T-helper 22 cell (primary cell): ENCODE measurements at places on chromosomes 7 and 10.

DNA sequence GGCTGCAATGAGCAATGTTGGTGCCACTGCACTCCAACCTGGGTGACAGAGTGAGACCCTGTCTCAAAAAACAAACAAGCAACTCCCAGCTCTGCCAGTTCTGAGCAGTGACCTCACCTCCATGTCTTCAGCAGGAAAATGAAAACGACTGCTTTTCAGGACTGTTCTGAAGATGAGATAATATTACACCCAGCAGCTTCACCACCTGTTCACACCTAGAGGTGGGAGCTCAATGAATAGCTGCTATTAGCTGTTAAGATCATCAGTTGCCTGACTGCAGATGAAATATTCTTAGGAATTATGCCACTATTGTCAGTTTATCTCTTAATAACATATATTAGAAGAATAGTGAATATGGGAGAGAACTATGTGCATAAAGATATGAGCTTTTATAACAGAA, 48.4 kb upstream of the CYTH3 start:
- DNase-seq = no peak

DNA sequence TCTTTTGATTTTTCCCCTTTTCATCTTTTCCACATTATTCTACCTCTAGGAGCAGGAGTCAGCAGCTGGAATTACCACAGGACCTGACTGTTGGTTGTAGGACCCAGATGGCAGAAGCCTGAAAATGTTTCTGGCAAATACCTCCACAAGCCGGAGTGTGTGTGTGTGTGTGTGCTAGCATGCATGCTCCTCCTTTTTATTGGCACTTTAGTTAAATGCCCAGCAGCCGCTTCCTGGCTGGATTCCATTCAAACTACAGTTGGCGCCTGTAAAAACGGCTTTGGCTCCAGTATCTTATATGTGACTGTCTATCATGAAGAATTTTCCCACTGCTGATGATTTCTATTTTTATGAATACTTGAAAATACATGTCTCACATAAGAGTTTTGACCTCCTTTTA, 319.7 kb upstream of the SP4 start:
- no peak for DNase-seq

DNA sequence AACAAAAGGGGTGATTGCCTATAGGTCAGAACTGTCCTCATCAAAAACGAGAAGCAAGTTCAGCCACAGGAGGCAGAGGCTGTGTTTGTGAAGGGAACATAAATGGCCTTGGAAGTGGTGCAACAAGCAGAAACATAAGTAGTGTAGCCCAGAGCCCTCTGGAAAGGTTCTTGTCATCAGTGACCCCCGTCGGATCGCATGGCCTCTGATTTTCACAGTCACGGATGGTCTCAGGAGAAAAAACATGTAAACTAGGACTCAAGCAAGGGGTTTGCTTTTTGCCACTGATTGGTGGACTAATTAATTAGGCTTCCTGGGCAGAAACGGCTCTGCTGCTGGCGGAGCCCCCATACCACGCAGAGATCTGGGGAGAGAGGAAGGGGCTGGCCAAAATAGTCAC, 496.5 kb upstream of the MKI67 start:
- DNase-seq = no peak

DNA sequence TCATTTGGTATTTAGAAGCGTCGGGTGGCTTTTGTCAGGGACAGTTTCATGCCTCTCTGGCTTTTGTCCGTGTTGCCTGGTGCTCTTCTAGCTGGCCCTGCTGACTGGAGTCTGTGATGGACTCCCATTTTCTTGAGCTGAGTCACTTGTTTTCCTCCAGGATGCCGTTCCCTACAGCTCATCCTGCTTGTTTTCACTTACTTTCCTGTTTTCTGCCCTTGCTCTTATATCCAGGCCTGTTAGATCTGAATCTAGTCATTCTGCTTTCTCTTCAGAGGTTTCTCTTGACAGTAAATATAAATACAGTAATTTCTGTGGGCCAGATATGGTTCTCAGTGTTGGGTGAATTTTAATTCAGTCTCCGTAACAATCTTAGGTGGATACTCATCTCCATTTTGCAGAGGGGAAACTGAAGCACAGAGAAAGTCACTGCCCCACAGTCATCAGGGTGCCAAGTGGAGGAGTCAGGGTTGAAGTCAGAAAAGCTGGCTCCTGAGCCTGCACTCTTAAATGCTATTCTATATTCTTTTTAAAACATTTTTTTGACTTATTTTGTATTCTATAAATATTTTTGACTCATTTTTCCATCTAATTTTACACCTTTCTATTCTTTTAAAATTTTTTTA, 85.4 kb downstream of the CCNY start:
- no peak for DNase-seq

DNA sequence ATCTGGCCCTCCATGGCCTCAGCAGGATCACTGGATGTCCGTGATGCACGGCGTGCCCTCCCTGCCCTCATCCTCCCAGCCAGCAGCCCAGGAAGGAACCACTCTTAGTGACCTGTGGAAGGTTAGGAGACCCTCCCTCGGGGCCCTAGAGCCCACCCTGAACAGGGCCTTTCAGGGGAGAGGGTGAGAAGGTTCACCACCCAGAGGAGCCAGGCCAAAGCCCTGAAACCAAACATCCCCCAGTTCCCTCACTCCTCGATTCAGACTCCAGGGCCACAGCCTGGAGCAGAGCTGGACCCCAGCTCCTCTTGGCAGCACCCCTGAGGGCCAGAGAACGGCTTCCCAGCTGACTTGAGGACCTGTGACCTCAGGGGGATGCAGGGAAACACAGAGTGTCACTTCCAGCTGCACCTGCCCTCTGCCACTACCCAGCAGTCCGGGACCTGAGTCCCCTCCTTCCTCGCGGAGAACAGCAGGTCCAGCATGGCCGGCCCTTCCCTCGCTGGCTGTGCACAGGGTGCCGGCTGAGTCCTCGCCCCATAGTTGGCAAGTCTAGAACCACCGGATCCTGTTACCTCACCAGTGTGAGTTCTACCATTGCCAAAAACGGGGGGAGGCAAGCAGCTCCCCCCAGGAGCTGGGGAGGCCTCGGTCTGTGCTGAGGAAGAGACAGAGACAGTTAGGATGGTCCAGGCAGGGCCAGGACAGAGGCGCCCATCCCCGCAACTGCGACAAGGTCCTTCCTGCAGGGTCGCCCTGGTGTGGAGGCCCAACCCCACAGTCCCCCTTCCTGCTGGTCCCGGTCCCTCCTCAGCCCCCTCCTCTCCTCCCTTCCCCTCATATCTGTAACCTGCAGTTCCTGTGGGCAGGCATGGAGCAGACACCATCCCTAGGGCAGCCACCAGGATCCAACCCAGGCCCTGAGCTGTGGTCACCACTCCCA, 158.6 kb downstream of the NRF1 start:
- DNase-seq = no peak

DNA sequence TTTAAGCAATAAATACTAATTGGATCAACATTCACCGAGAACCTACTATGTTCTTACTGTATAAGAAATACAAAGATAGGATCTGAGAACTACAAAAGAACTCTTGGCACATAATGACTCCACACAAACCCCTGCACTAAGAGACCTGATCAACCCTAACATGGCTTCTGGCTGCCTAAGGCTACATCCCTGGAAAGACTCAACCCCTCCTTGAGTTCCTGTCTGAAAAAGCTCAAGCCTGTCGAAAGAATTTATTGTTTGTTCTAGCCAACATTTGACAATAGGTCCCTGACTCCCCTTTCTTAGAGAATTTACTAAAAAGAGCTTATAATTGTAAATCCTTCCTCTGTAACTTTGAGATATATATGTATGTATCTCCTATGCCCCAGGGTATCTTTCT, 125.3 kb upstream of the SGCE start:
- no peak for DNase-seq

GRCh38 chr10:132899054-132899750, 43.2 kb downstream of the CFAP46 start:
- DNase-seq = no peak

- no peak for DNase-seq
Measured at GRCh38 chr10:30870896-30871295, 160.8 kb downstream of the ZNF438 start.

GRCh38 chr10:20740120-20740519, 157.0 kb downstream of the NEBL start:
- no peak for DNase-seq

GRCh38 chr7:128827971-128828711, 2.1 kb upstream of the FLNC start:
- DNase-seq = no peak

DNA sequence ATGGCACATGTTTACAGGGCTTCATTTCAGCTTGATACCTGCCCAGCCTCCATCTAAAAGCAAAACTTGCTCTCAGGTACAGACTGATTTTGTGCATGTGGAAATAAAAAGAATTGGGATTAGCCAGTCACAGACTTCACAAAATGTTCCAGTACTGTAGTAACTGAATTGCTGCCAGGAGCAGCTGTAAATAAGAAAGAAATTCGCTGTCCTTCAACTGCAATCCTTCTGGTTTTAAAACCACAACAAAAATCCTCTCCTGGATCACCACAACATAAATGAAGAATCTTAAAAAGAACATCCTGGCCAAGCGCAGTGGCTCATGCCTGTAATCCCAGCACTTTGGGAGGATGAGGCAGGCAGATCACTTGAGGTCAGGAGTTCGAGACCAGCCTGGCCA, 3.9 kb upstream of the MIOS start:
- no peak for DNase-seq

GRCh38 chr7:26368542-26368941, 76.9 kb downstream of the SNX10 start:
- no peak for DNase-seq

DNA sequence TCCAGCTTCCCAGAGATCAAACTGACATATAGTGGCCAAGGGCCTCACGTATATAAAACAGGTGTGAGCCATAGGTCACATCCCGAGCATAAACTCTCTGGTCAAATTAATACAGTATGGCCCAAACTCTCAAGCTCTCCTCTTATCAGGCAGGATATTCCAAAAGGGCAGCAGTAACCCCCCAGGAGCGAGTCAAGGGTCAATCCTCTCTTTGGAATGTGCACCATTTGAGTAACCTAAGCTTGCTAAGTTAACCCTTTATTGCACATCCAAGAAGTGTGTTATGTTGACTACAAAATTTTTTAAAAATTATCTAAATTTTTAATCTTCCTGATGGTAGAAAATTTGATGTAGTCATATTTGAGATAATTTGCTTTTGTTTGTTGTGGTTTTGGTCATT, 4.5 kb upstream of the TRIM24 start:
- DNase-seq = no peak

DNA sequence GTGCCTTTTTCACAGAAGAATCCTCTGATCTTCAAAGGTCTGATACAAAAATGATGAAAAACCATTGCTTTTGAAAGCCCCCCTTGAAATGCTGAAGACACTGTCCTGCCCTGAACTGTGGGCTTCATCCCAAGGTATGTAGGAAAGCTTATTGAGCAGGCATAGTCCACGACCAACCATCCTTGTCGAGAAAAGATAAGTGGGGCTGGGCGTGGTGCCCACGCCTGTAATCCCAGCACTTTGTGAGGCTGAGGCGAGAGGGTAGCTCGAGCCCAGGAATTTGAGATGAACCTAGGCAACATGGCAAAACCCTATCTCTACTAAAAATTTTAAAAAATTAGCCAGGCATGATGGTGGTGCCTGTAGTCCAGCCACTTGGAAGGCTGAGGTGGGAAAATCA, 25.6 kb downstream of the TACR2 start:
- no peak for DNase-seq

GRCh38 chr10:130440971-130441370, 304.8 kb downstream of the GLRX3 start:
- no peak for DNase-seq

- DNase-seq = no peak
Measured at GRCh38 chr10:22710139-22710745, 4.1 kb downstream of the PIP4K2A start.

- no peak for DNase-seq
Measured at GRCh38 chr7:151677581-151678226, 158.0 kb upstream of the RHEB start.

DNA sequence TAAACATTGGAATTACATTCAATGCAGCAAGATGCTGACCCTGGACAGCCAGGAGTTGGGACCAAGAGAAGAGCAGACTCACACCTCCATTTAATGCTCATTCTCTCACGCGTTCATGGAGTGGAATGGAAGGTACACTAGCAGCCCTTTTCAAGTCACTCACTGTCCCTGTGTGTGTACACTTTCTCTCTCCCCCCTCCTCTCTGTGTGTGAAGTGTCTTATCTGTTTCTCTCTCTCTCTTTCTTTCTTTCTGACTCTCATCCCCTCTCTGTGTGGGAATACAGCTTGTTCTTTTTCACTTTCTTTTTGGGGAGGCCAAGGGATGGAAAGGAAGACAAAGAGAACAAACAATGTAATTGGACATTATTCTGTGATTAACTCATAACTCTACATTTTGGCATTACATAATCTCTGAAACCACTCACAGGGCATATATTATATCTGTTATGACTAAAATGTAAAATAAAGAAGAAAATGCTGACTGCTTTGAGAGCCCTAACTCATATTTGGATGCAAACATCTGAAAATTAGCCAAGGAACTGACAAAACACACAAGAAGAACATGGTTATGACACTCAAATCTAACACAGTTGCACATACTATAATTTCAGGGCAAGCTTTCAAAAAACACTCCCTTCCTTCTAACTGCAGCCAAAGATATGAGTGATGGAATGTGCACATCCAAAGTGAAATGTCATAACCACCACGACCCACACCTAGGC, 188.8 kb downstream of the PARD3 start:
- DNase-seq = no peak

DNA sequence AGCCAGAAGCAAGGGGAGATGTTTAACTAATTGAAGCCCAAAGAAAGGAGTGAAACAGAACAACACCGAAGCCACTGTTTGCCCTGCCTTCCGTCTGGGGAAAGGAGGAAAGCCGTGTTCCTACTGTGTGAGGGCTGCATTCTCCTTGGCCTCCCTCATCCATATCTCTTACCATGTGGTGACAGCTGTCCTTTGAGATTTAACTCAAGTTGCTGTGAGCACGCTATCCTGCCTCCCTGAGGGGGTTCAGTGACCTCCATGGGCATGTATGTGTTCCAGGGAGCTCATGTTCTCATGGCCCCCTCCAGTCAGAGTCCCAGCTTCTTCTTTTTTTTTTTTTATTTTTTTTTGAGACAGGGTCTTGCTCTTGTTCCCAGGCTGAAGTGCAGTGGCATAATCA, 26.2 kb upstream of the CRHR2 start:
- no peak for DNase-seq

DNA sequence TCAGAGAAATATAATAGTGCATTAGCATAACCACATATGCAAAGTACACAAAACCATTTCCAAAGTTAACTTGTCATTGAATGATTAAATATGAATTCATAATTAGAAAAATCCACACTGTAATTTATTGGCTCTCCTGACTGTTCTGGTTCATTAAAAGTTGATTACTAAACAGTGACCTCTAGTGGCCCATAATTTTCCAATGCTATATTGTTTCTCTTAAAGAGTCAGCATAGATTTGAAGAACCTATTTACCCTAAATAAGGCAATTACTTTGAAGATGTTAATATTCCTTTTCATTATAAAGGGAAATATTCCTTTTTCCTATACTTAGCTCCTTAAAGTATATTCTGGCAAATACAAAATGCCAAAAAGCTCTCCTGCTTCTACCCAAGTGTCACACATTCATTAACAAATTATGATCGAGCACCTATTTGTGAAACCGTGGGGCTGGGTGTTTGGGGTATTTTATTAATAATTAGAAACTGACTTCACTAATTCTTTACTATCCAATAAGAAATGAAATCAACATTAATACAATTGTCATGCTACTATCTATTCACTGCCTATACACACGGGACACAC, 86.2 kb downstream of the HIBADH start:
- DNase-seq = no peak
